ENCODE measurements at places on chromosomes 6 and 20.

DNA sequence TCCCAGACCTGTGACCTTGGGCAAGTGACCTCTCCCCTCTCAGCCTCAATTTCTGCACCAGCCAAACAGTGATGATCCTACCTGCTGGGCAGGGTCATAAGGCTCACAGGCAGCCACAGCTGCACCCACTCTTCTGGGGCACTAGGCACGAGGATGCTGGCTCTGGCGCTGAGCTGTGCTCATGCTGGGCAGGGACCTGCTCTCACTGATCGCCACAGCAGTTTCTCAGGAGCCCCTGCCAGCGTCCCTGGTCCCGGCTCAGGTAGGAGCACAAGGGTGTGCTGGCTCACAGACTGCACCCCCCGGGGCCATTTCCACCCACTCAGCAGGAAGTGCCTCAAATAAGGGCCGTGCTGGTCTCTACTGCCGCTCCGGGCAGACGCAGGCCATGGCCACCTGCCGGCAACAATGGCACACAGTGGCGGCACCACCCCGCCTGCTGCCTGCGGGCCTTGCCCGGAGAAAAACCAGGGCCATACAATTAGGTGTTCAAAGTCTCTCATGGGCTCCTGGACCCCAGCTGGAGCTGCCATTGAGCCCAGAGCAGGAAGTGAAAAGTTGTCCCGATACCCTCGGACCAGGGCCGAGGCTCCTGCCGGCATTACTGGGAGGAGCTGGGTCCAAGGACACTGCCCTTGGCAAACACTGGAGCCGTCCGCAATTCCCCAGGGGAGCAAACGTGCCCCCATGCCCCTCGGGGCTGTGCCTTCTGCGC is 4.6 kb upstream of the CABLES2 start:
- no peak for DNase-seq

DNA sequence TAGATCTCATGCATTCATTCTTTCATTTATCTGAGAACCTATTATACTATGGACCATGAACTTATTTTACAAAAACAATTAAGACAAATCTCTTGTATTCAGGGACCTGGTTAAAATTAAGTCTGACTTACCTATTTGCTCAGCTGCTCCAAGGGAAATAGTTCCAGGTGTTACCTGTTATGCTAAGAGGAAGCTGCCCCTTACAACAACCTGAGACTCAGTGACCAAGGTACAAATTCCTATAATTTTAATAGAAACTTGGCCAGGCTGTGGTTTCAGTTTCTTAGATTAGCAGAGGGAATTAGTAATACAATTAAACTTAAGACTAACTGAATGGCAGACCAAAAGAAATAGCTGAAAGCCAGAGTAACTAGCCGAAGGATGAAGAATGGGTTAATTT is 48.2 kb upstream of the GMPR start:
- no peak for DNase-seq

GRCh38 chr6:91075244-91075976 is 488.5 kb upstream of the MAP3K7 start:
- DNase-seq, result no peak

- no peak for DNase-seq
Observed at GRCh38 chr6:153000243-153000642, 2.3 kb downstream of the MTRF1L start.

GRCh38 chr6:155155787-155156447 is 107.9 kb upstream of the CLDN20 start:
- no peak for DNase-seq

GRCh38 chr6:20402092-20402341 is 338 bp downstream of the E2F3 start:
- DNase-seq, result no peak

GRCh38 chr6:90448836-90449235 is 138.0 kb downstream of the MAP3K7 start:
- no peak for DNase-seq
